ENCODE measurements at places on chromosomes 16 and 17. TPM values are rescaled to one million over a fixed set of nuclear protein-coding genes. Genes with fewer than 3 reads are reported as not detected.

MYBBP1A gene
- total RNA-seq, result 47.4 TPM

DNA sequence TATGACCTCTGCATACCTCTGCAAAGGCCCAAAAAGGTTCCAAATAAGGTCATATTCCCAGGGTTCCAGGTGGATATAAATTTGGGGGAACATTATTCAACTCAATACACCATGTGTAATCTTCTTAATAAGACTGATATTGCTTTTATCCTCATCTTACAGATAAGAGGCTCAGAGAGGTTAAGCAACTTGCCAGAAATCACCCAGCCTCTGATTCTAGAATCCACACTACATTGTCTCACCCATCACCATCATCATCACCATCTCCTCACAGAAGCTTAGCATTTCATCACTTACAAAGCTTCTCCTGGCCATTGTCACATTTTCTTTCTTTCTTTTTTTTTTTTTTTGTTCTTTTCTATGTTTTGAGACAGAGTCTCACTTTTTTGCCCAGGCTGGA lies 15.4 kb upstream of the KIFC3 start:
- no peak overlapping the region for H3K4me3 ChIP-seq
- H3K4me1 ChIP-seq, result peaks cover 18% of the 10 kb centered on the region
- no peaks in the 10 kb centered on the region for H3K27me3 ChIP-seq
- H3K36me3 ChIP-seq, result no peaks in the 10 kb centered on the region

CTRB2 gene
- total RNA-seq, result 12.5 TPM

CD300LB gene
- total RNA-seq, result 0.85 TPM

DNA sequence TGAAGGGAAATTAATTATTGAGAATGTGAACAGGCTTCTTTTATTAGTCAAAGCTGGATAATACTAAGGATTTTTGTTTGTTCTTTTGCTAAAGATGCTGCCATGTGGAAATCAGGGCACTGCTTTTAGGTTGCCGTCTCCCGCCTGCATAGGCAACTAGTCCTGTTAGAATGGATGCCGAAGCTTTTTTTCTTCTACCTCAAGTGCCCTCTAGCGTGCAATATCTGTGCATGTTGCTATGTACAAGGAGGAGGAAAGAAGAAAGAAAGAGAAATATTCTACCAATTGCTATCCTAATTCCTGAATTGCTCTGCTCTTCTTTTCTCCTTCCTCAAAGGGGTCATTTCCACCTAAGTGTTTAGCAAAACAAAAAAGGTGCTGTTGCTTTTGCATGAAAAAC lies 5.2 kb upstream of the CDH8 start:
- DNase-seq, result no peak
- no peaks in the 10 kb centered on the region for H3K36me3 ChIP-seq
- H3K4me1 ChIP-seq, result no peaks in the 10 kb centered on the region
- no peaks in the 10 kb centered on the region for H3K27me3 ChIP-seq
- no peak overlapping the region for H3K27ac ChIP-seq
- H3K4me3 ChIP-seq, result no peak overlapping the region

B4GALNT2 gene
- not detected for total RNA-seq

- no peaks in the 10 kb centered on the region for H3K4me1 ChIP-seq
- H3K36me3 ChIP-seq, result no peaks in the 10 kb centered on the region
- H3K4me3 ChIP-seq, result no peak overlapping the region
- H3K27me3 ChIP-seq, result no peaks in the 10 kb centered on the region
- DNase-seq, result no peak
Observed at GRCh38 chr16:73317321-73317857, 269.5 kb upstream of the ZFHX3 start.

DNA sequence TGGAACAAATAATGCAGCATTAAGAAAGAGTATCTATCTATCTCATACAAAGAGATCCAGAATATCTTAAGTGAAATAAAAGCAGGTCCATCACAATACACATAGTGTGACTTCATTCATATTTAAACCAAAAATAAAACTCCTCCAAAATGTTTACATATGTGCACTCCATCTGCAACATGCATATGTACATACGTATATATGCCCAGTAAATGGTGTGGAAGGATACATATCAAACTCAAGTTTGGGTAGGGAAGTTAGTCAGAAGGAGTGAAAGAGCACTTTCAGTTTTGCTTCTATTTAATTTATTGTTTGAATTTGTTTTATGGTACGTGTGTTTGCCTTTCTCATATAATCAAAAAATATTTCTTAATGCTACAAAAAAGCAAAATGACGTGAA lies 12.0 kb upstream of the ADAT1 start:
- no peaks in the 10 kb centered on the region for H3K27me3 ChIP-seq
- no peak overlapping the region for H3K27ac ChIP-seq
- no peak for DNase-seq
- H3K4me1 ChIP-seq, result no peaks in the 10 kb centered on the region

PIK3R6 gene
- total RNA-seq, result 3.5 TPM

DCTN5 gene
- total RNA-seq, result 23.5 TPM

PLA2G15 gene
- total RNA-seq, result 34.9 TPM

DNA sequence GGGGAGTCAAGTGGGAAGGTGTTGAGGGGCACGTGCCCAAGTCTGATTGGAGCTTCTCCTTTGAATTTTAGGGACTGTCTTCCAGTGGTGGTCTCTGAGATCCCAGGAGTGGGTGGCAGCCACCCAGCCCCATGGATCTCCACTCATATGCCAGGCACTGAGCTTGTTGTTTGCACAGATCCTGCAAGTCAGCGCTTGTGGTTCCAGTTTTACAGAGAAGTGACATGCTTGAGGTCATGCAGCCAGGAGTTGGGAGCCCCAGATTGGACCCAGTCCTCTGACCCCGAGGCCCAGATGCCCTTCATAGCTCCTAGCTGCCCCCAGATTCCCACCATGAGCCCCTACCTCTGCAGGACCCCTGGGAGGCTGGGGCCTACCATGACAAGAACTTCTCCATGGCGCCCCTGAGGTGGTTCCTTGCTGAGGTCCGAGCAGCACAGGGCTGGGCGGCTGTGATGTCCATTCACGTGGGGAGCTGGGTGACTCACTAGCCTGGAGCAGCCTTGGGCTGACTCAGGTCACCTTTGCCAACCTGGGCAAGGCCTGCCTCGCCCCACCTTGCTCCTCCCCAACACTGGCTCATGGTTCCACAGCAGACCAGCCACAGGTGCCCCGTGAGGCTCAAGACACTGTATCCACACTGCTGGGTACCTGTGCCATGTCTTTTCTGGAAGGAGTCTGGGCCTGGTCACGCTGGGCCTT lies 47.4 kb downstream of the RAI1 start:
- no peaks in the 10 kb centered on the region for H3K36me3 ChIP-seq
- H3K27ac ChIP-seq, result no peak overlapping the region
- H3K4me3 ChIP-seq, result no peak overlapping the region
- no peak for DNase-seq
- H3K4me1 ChIP-seq, result peaks cover 7% of the 10 kb centered on the region
- no peaks in the 10 kb centered on the region for H3K27me3 ChIP-seq

DNA sequence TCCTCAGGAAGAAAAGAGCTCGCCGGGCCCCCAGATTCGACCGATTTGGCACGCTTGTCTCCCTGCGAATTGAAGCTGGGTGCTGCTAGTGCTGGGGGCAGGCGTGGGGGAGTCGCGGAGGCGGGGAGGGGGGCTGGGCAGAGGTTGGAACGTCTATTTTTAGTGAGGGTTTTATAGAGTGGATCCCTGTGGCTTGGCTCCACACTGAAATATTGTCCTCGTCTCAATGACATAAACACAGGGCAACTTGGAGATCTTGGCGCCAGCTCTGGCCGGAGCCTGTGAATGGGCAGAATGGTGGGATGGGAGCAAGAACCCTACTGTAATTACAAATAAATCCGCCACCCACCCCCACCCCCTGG lies 15.7 kb upstream of the NOG start:
- H3K4me1 ChIP-seq, result no peaks in the 10 kb centered on the region
- H3K4me3 ChIP-seq, result no peak overlapping the region
- H3K27ac ChIP-seq, result no peak overlapping the region

C1QTNF1 gene
- total RNA-seq, result 518 TPM

DNA sequence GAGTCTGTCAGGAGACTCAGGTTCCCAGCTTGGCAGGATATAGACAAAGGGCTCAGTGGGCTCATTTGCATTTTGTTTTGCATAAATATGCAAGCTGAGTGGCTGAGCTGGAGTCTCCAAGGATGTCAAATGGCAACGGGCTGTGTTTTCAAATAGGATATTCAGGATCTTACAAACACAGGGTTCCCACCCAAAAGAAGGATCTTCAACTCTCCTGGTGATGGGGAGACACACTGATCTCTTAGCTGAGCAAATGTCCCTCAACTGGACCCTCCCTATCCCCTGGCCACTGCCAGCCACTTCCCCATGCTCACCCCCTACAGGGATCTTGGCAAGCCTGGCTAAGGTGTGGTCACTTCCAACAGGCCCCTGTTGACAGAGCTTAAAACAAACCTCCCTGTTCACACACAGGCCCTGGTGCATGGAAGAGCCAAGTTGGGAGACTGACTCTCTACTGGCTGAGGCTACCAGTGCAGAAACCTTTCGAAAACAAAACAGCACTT lies 61.6 kb downstream of the SOX9 start:
- H3K36me3 ChIP-seq, result no peaks in the 10 kb centered on the region
- no peaks in the 10 kb centered on the region for H3K27me3 ChIP-seq
- no peak overlapping the region for H3K4me3 ChIP-seq
- DNase-seq, result no peak
- no peaks in the 10 kb centered on the region for H3K4me1 ChIP-seq
- no peak overlapping the region for H3K27ac ChIP-seq

DNA sequence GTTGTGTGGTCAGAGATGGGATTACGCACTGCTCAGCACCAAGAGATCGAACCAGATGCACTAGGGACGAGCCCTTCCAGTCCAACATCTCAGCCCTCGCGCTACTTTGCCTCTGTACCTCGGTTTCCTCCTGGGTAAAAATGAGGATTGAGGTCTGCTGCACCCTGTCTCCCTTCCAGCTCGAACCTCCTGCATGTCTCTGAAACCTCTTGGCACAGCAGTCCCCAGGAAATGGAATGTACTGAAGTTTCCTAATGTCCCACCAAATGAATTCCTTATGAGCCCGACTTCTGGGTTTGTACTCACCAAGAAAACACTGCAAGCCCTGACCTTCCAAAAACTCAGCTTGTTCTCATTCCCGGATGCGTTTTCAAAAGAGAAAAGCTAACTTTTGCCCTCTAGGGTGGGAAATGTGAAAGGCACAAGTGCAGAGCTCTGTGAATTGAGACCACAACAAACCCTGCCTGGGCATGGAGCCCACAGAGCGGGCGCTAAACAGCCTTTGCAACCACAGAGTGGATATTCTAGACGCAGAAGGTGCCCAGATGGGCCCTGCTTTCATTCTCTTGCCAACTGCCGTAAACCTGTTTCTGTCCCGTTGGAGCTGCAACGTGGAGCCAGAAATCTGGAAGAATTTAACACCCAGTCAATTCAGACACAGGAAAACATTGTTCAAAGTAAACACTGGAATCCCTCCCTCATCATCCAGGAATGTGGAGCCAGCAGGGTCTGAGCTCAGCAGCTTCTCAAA lies 10.3 kb downstream of the CDRT4 start:
- peaks cover 26% of the 10 kb centered on the region for H3K4me1 ChIP-seq
- H3K27me3 ChIP-seq, result no peaks in the 10 kb centered on the region
- peak overlapping the region; percentile 71 for H3K27ac ChIP-seq
- no peak for DNase-seq

- H3K27me3 ChIP-seq, result no peaks in the 10 kb centered on the region
- H3K36me3 ChIP-seq, result no peaks in the 10 kb centered on the region
- no peak within 1 kb of the TSS for H3K27ac ChIP-seq
- no peak for DNase-seq
Observed at GRCh38 chr16:24255456-24256371, at the start of gene CACNG3. Gene CACNG3 (plus strand): TSS chr16:24256335. CDS start chr16:24256755, 420 bp downstream.

GRCh38 chr16:66714062-66714461 lies 17.5 kb upstream of the CMTM4 start:
- no peak overlapping the region for H3K27ac ChIP-seq
- no peaks in the 10 kb centered on the region for H3K27me3 ChIP-seq
- no peaks in the 10 kb centered on the region for H3K36me3 ChIP-seq
- DNase-seq, result no peak

ARSG gene
- 5.4 TPM for total RNA-seq

DNA sequence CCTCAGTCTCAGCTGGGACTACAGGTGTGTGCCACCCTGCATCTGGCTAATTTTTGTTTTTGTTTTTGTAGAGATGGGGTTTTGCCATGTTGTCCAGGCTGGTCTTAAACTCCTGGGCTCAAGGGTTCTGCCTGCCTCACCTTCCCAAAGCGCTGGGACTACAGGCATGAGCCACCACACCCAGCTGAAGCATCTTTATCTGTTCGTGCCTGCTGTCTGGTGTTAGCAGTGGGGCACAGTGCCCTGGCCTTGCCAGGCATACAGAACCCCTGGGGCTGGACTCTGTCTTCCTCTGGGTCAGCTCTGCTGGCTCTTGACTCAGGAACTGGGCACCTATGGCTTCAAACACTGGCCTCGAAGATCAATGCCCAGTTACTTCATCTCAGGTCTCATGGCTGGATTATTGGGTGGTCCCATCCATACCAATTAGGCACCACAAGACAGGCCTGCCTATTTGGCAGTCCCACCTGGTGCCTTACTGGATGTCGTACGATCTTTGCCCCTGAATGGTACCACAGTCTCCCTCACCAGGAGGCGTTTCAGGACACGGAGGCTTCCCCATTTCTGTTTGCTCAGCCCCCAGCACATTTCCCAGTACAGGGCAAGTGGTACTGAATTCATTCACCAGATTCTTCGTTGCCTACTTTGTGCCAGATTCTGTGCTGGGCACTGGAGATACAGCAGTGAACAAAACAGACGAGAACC lies 99.3 kb downstream of the RAB11FIP4 start:
- DNase-seq, result no peak
- no peak overlapping the region for H3K4me3 ChIP-seq
- no peaks in the 10 kb centered on the region for H3K36me3 ChIP-seq
- peaks cover 11% of the 10 kb centered on the region for H3K4me1 ChIP-seq
- H3K27ac ChIP-seq, result no peak overlapping the region

- no peak for DNase-seq
- no peaks in the 10 kb centered on the region for H3K27me3 ChIP-seq
- H3K27ac ChIP-seq, result no peak overlapping the region
Observed at GRCh38 chr17:66351701-66352100, 49.3 kb downstream of the PRKCA start.

DNA sequence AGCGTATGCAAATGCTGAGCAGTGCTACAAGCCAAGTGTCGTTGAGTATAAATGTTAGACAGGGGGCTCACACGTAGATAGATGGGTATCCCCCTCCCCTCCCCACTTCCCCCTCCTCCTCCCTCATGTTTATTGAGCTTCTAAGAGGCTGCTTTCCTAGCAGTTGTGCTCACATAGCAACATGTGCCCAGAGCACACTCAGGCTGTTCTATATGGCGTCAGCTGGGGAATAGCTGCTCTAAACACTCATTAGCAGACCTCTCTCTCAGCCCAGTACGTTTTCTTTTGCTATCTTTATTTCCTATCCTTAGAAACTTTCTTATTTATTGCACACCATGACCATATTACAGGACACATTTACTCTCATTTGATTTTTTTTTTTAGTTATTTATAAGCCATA lies 1.8 kb downstream of the KCNJ2 start:
- no peak for DNase-seq
- H3K27me3 ChIP-seq, result no peaks in the 10 kb centered on the region
- H3K27ac ChIP-seq, result no peak overlapping the region
- H3K4me3 ChIP-seq, result no peak overlapping the region
- no peaks in the 10 kb centered on the region for H3K36me3 ChIP-seq
- H3K4me1 ChIP-seq, result peaks cover 11% of the 10 kb centered on the region

GRCh38 chr16:56226845-56227525 lies 35.7 kb downstream of the GNAO1 start:
- DNase-seq, result no peak
- no peaks in the 10 kb centered on the region for H3K36me3 ChIP-seq
- H3K27ac ChIP-seq, result no peak overlapping the region
- no peaks in the 10 kb centered on the region for H3K4me1 ChIP-seq
- H3K4me3 ChIP-seq, result no peak overlapping the region
